NCI-H2081 treated with DMSO at 0.1 percent for 48 hours (cell line): ENCODE measurements at places on chromosomes 2 and 18.

GRCh38 chr2:164457271-164457670 is 164.0 kb downstream of the GRB14 start:
- no peak for DNase-seq

DNA sequence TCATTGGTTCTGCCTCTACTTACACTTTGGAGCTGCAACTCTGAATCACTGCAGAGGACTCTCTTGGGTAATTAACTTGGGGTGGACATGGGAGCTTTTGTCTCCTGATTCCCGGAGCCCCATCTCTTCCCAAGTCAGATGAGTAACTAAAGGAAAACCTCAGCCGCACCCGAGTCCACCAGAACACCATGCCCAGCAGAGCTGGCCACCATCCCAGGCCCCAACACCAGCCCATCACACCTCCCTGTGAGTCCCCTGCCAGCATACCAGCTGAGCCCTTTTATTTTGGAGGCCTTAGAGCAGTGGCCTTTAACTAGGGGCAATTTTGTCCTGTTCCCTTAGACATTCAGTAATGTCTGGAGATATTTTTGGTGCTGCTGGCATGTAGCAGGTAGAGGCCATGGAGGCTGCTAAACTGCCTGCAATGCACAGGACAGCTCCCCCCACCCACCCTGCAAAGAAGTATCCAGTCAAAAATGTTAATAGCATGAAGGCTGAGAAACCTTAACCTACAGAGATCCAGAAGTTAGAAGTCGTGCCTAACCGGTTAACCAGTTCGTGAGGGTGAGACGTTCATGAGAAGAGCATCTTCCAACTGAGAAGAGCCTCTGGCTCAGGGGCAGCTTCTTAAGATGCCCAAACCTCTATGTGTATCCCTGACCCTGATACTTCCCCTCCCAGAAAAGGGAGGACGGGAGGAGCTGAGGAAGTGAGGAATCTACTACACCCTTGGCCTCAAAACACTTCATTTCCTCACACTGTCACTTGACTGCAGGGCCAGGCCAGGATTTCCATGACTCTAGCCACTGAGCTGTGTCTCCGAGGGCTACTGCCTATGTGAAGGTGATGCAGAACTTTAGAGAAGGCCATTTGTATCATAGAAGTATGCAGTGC is 139.9 kb upstream of the EPAS1 start:
- DNase-seq = no peak

GRCh38 chr18:21656402-21656801 is 44.3 kb downstream of the SNRPD1 start:
- DNase-seq = no peak

- no peak for DNase-seq
Observed at GRCh38 chr2:218428846-218429558, 10.1 kb downstream of the VIL1 start.

- peak; percentile 53 for DNase-seq
Observed at GRCh38 chr2:26571316-26571715, 69.8 kb downstream of the CIB4 start.
